ENCODE measurements at places on chromosomes 3 and 15. TPM values are rescaled to one million over a fixed set of nuclear protein-coding genes. Genes with fewer than 3 reads are reported as not detected.

- DNase-seq = peak; percentile 69
These were observed 1.2 kb downstream of the PHLDB2 start for GRCh38 chr3:111859974-111860859.

GRCh38 chr3:152860736-152861135, 25.8 kb downstream of the P2RY1 start:
- DNase-seq = no peak

GRCh38 chr3:129023909-129024308, 22.8 kb downstream of the EFCC1 start:
- DNase-seq = peak; percentile 57

GRCh38 chr15:67066959-67067853, 1.8 kb downstream of the SMAD3 start:
- peak; percentile 69 for DNase-seq

DNA sequence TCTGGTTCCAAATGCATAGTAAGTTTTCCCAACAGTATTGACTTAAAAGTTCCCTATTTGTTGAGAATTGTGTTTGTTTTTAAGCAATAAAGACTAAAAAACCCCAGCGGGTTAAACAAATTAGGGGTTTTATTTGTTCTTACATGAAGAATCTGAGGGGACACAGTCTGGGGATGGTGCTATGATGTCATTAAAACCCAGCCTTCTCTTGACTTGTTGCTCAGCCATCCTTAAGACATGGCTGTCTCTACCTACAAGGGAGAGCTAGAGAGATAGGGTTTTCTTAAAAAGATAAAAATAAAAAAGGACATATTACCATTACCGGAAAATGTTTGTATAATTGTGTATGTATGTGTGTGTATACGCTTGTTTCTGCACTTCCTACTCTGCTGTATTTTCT, 11.7 kb upstream of the ARL14 start:
- DNase-seq = no peak

DNA sequence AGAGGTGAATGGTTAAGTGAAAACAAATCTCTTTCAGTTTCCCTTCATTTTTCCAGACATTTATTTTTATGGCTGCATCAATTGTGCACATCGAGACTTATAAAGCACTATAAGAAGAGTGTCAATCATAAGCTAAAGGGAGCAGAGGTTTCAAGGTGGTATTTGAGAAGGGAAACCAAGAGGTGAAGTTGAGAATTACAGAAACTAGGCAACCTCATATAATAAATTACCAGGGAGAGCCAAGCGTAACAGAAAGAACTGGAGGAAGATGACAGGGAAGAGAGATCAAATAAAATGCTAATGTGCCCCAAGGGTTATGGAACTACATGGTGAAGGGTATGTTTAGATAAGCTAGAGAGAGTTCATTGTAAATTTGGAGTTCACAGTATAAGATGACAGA, 6.3 kb upstream of the CCDC54 start:
- no peak for DNase-seq

GRCh38 chr3:58266577-58266976, 29.0 kb downstream of the ABHD6 start:
- no peak for DNase-seq

DNA sequence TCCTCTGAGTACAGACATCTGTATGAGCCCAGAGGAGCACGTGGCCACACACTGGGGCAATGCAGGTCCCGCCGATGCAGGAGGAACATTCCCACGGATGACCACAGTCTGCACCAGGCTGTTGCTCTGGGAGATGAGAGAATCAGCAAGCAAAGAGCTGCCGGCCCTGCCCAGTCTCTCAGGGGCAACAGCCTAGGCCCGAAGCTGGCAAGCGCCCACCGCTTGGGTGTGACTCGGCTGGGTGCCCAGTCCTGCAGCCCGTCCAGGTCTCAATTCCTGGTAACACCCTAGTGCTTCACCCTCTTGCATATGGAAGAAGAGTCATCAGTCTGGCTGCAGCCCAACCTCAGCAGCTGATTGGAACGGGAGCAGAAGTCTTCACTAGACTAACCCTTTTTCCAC, 153.7 kb upstream of the HES1 start:
- no peak for DNase-seq

- no peak for DNase-seq
These were observed 22.4 kb upstream of the ALDH1A2 start for GRCh38 chr15:58087871-58088270.

GRCh38 chr3:64460877-64461276, 226.9 kb downstream of the ADAMTS9 start:
- DNase-seq = no peak

DNA sequence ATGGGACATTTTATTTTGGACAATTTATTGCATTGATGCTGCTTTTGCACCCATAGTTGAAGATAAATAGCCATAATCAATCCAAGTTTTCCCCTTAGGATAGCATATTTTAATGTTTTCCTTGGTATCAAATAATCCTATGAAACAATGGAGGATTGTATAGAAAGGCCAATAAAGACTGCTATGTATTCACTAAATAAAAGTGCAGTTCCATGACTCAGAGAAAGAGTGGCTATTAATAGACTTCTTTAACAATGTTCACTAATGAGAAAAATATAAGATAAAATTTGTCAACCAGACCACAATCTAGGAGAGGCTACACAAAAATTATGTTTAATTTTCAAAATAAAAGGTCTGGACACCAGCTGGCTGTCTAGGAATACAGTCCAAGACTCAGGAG, 560.9 kb upstream of the AGTR1 start:
- DNase-seq = no peak

DNA sequence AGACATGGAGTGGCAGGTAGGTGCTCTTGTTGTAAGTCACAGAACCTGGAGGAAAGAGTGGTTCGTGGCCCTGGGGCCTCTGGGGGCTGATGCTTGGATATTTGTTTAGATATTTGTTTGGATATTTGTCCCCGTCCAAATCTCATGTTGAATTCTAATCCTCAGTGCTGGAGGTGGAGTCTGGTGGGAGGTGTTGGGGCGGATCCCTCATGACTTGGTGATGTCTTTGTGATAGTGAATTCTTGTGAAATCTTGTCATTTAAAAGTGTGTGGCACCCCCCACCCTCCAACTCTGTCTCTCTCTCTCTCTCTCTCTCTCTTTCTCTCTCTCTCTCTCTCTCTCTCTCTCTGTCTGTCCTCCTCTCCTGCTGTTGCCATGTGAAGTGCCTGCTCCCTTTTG, 122.4 kb downstream of the LPP start:
- no peak for DNase-seq

GRCh38 chr3:190122198-190122771, 1.6 kb upstream of the P3H2 start:
- DNase-seq = no peak

- DNase-seq = no peak
These were observed 101.8 kb upstream of the BCHE start for GRCh38 chr3:165938986-165939540.

The KY gene
- total RNA-seq = not detected

The PRTG gene
- 2.9 TPM for total RNA-seq

The GATM gene
- 23.8 TPM for total RNA-seq

The CSTA gene
- total RNA-seq = not detected

The ALPK3 gene
- total RNA-seq = 0.81 TPM

The CIDEC gene
- not detected for total RNA-seq

The GOLGA8O gene
- total RNA-seq = 0.15 TPM

The CCDC54 gene
- total RNA-seq = not detected

The TBL1XR1 gene
- 119 TPM for total RNA-seq

The ADAMTSL3 gene
- total RNA-seq = 0.48 TPM

The STRIT1 gene
- not detected for total RNA-seq

The GMPPB gene
- total RNA-seq = 24.6 TPM

The SPATA12 gene
- total RNA-seq = not detected

The GAP43 gene
- 26.4 TPM for total RNA-seq

The FAM107A gene
- 0.07 TPM for total RNA-seq
